ENCODE measurements at places on chromosomes 3 and 15. TPM values are rescaled to one million over a fixed set of nuclear protein-coding genes. Genes with fewer than 3 reads are reported as not detected.

The PIAS1 gene
- total RNA-seq, result 73.1 TPM

The DLL4 gene
- total RNA-seq, result 21.3 TPM

The RAB27A gene
- total RNA-seq, result 63.4 TPM

The U2SURP gene
- total RNA-seq, result 74.0 TPM

The TMEM266 gene
- total RNA-seq, result 1.4 TPM

The PRRT3 gene
- 2.1 TPM for total RNA-seq

The CHRM5 gene
- not detected for total RNA-seq

The DCUN1D1 gene
- 53.2 TPM for total RNA-seq

The PRTG gene
- total RNA-seq, result 10.5 TPM

The ARRDC4 gene
- 52.8 TPM for total RNA-seq

The PXYLP1 gene
- total RNA-seq, result 8.9 TPM

The SYNPR gene
- total RNA-seq, result not detected

The P2RY14 gene
- total RNA-seq, result 5.7 TPM

The SCN11A gene
- 0.27 TPM for total RNA-seq

The INAFM2 gene
- 33.8 TPM for total RNA-seq

The ZPLD1 gene
- not detected for total RNA-seq

DNA sequence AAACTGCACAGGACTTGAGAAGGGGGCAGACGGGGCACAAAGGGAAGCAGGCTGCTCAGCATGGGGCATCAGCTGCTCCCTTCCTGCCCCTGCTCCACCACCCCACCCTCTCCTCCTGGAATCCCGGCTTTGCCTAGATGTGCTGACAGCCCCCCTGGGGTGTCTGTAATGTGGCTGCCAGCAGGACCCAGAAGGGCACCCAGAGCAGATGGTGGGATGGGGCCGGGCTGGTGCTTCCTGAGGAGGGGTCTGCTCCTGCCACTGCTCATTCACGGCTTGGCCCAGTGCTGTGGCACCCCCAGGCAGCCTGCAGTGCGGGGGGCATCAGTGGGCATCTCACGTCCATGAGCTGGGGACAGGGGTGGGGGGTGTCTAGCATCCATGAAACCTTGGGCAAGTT is 10.2 kb downstream of the H1-8 start:
- H3K27me3 ChIP-seq, result no peaks in the 10 kb centered on the region
- peaks cover 32% of the 10 kb centered on the region for H3K36me3 ChIP-seq
- no peak overlapping the region for H3K4me3 ChIP-seq
- DNase-seq, result no peak

DNA sequence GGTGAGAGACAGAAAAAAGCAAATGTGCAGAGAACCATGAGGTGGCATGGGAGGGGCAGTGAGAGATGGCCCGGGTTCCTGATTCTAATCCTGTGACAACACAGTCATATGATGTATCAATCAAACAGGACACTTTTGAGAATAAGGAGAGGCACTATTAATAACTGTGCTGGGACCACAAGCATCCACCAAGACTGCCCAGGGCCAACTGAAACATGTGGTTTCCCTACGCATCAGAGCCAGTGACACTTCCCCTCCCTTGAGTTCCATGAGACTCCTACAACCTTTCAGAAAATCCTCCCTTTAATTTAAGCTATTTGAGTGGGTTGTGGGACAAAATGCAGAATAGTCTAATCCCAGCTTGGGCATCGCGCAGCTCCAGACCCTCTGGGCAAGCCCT is 17.4 kb downstream of the SH3BP5 start:
- H3K4me1 ChIP-seq, result peaks cover 92% of the 10 kb centered on the region
- H3K27ac ChIP-seq, result peak overlapping the region; percentile 20
- no peak overlapping the region for H3K4me3 ChIP-seq
- DNase-seq, result no peak
- H3K27me3 ChIP-seq, result no peaks in the 10 kb centered on the region

GRCh38 chr3:141529717-141530414 is 43.0 kb downstream of the RASA2 start:
- H3K27ac ChIP-seq, result peak overlapping the region; percentile 51
- H3K36me3 ChIP-seq, result no peaks in the 10 kb centered on the region
- no peaks in the 10 kb centered on the region for H3K27me3 ChIP-seq

GRCh38 chr3:58672451-58672850 is 5.9 kb upstream of the FAM3D start:
- DNase-seq, result no peak
- H3K27ac ChIP-seq, result no peak overlapping the region
- no peak overlapping the region for H3K4me3 ChIP-seq
- no peaks in the 10 kb centered on the region for H3K36me3 ChIP-seq

- no peaks in the 10 kb centered on the region for H3K27me3 ChIP-seq
- DNase-seq, result no peak
- peaks cover 60% of the 10 kb centered on the region for H3K36me3 ChIP-seq
- peaks cover 28% of the 10 kb centered on the region for H3K4me1 ChIP-seq
- no peak overlapping the region for H3K4me3 ChIP-seq
- H3K27ac ChIP-seq, result no peak overlapping the region
These were observed 2.4 kb downstream of the CCNDBP1 start for GRCh38 chr15:43187544-43188155.

DNA sequence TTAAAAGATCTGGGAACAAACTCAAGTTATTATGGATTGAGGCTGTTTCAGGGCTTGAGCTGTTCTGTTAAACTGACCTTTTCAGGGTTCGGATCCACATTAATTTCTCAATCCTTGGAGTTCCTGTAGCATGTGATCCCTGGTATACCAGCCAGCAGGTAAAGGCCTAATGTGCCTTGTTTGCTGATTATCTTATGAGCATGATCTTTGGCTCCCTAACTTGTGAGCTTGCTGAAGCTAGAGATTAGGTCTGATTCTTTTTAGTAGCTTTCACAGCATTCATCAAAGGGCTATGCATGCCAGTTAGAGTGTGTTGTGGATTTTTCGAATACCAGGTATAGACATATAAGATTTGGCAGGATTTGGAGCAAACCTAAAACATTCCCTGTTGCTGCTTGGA is 10.3 kb downstream of the CORO2B start:
- H3K36me3 ChIP-seq, result no peaks in the 10 kb centered on the region
- no peak for DNase-seq
- H3K4me3 ChIP-seq, result no peak overlapping the region
- H3K27me3 ChIP-seq, result no peaks in the 10 kb centered on the region

DNA sequence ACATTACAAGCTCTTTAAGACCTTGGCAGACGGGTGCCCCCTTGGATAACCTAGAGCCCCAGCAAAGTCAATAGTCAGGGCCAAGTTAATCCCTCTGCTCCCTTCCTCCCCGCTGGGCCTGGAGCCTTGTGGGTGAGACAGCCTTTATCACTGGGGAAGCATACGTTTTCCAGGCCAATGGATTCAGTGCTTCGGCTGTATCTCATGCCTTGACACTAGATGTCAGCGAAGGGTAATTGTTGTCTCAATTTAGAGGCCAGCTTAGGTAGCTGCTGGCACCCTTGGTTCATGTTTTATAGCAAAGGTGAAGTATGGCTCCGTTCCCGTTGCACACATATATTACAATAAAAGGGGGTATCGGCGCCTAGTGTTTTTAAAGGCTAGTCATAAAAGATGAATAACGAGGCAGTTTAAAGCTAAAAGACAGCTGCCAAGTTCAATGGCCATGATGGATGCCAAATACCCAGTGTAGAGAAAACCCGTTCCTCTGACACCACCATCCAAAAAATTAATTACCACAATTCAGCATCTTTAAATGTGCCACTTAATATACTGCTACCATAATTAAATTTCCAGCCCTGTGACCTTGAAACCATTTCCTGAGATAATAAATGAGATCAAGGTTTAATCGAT is 52.3 kb upstream of the BNIP2 start:
- no peak overlapping the region for H3K4me3 ChIP-seq
- H3K27me3 ChIP-seq, result peaks cover 13% of the 10 kb centered on the region
- no peak for DNase-seq

DNA sequence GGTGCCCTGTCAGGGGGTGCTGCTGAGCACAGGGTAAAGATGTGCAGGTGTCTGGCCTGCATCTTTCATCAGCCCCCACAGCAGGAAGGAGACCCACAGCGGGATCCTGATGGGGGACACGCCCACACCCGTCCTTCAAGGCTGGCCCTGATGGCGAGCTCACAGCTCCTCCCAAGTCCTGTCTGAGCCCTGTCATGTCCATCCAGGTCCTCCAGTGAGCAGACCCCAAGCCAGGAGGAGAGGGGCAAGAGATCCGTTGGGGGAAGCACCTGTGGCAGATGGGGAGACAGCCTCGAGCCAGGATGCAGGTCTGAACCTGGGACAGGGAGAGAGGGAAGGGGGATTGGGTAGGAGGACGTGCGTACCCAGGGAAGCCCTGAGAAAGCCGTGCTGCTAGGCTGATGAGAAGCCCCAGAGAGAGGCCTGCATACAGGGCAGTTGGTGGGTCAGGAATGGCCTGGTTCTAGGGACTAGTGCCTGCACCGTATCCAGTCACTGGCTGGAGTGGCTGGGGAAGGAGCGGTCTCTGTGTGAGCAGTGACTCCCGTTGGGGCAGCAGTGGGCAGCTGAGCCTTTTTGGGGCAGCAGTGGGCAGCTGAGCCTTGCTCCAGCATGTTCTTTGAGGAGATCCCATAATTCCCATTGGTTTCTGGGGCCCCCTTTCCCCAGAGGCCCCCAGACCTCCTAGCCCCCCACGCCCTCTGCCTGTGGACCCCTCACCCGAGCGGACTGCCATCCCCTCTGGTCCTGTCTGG is 133.3 kb upstream of the MEF2A start:
- peak overlapping the region; percentile 67 for H3K27ac ChIP-seq
- DNase-seq, result no peak
- no peaks in the 10 kb centered on the region for H3K27me3 ChIP-seq
- H3K4me3 ChIP-seq, result no peak overlapping the region

GRCh38 chr3:157477441-157477840 is 25.8 kb downstream of the VEPH1 start:
- no peak overlapping the region for H3K27ac ChIP-seq
- no peaks in the 10 kb centered on the region for H3K4me1 ChIP-seq
- H3K36me3 ChIP-seq, result no peaks in the 10 kb centered on the region
- no peak for DNase-seq
- H3K27me3 ChIP-seq, result no peaks in the 10 kb centered on the region
- H3K4me3 ChIP-seq, result no peak overlapping the region

DNA sequence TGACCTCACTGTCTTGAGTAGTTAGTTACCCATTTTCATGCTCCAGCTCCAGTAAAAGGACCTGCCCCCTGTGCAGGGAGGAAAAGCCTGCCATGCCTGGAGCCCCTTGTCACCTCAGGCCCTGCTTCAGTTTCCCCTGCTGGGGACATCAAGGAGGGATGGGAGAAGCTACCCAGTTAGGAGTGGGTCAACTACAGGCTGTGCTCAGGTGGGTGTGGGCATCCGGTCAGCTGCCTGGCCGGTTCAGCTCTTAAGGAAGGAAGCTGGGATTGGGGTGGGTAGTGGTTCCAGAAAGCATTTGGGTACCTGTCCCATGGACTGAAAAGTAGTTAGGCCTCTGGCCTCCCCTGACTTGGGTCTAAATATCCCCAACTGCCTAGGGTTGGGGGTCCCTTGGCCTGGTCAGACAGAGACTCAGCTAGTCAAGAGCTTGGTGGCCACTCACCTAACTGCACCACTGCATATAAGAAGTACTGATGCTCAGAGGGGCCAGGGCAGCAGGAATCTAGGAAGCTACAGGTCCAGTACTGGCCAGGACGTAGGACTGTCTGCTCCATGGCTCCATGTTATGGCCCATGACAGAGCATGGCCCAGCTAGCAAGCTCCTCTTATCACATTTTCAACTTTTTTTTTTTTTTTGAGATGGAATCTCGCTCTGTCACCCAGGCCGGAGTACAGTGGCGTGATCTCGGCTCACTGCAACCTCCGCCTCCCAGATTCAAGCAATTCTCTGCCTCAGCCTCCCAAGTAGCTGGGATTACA is 549 bp downstream of the LSMEM2 start:
- no peak for DNase-seq
- H3K27ac ChIP-seq, result no peak overlapping the region
- H3K4me1 ChIP-seq, result peaks cover 4% of the 10 kb centered on the region
- H3K36me3 ChIP-seq, result peaks cover 4% of the 10 kb centered on the region

DNA sequence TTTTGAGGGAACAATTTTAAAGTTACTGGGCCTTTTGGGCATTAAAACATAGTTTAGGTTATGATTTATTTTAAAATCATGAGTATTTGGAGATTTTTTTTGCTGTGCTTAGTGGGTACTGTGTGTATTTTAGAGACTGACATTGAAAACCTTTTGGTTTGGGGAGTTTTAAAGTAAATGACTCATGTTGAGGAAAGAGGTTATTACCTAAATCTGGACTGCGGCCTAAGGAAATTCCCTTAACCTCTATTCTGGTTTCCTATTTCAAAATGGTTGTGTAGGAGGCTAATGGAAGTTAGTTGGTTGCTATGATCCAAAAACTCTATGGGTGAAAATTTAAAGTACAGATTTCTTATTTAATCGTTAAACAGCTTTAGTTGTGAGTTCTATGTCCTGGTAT is 57.3 kb upstream of the DPH6 start:
- H3K4me1 ChIP-seq, result no peaks in the 10 kb centered on the region
- DNase-seq, result no peak
- no peak overlapping the region for H3K4me3 ChIP-seq
- no peak overlapping the region for H3K27ac ChIP-seq
- no peaks in the 10 kb centered on the region for H3K36me3 ChIP-seq

GRCh38 chr3:175356899-175357324 is 497.8 kb downstream of the NAALADL2 start:
- H3K27ac ChIP-seq, result no peak overlapping the region
- no peaks in the 10 kb centered on the region for H3K36me3 ChIP-seq
- no peak overlapping the region for H3K4me3 ChIP-seq
- H3K4me1 ChIP-seq, result no peaks in the 10 kb centered on the region
- H3K27me3 ChIP-seq, result no peaks in the 10 kb centered on the region
- no peak for DNase-seq

DNA sequence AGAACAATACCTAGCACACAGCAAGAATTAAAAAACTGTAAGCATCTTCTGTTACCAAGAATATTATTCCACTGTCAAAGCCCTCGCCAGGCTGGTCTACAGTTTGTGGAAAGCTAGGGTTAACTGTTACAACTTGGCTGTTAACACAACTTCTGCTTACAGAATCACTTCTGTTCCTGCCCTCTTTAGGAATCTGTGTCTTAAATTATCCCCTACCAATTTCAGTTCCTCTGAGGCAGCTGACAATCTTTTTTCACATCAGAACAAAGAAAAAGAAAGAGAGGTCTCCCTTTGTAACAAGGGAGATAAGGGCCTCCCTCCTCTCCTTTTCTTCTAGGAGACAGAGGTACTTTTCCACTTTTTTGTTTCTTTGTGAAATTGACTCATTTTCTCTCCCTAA is 188.9 kb downstream of the FMN1 start:
- H3K27me3 ChIP-seq, result no peaks in the 10 kb centered on the region
- H3K36me3 ChIP-seq, result no peaks in the 10 kb centered on the region
- no peak overlapping the region for H3K4me3 ChIP-seq

GRCh38 chr3:151923901-151924300 is 50.5 kb downstream of the SUCNR1 start:
- H3K27ac ChIP-seq, result no peak overlapping the region
- no peak overlapping the region for H3K4me3 ChIP-seq
- no peaks in the 10 kb centered on the region for H3K27me3 ChIP-seq

- no peak overlapping the region for H3K27ac ChIP-seq
- DNase-seq, result peak; percentile 7
- no peaks in the 10 kb centered on the region for H3K36me3 ChIP-seq
- H3K4me1 ChIP-seq, result no peaks in the 10 kb centered on the region
These were observed 63.2 kb upstream of the IQSEC1 start for GRCh38 chr3:13136426-13136825.

Measured in lower lobe of right lung (tissue), 2 donors.